ENCODE measurements at places on chromosomes 5 and 9. TPM values are rescaled to one million over a fixed set of nuclear protein-coding genes. Genes with fewer than 3 reads are reported as not detected.

Gene HSD17B4
- total RNA-seq: 74.8 TPM

Gene PRPF4
- 34.6 TPM for total RNA-seq

- no peaks in the 10 kb centered on the region for H3K27me3 ChIP-seq
- no peak overlapping the region for H3K27ac ChIP-seq
- no peaks in the 10 kb centered on the region for H3K4me1 ChIP-seq
These were observed 284.5 kb downstream of the SPOCK1 start for GRCh38 chr5:137214446-137215189.

DNA sequence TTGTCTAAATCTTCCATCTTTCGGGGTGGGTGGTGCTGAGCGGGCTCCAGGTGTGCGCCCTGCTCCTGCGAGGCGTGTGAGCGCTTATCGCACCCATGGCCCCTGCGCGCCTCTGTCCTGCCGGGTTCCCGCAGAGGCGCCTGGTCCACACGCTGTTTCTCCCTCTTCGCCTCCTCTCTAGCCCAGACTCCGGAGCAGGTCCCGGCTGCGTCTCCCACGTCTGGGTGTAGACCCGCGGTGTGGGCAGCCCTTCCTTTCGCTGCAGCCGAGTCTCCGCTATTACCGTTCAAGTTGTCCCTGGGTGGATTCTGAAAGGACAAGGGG is 40.5 kb upstream of the PLEKHG4B start:
- H3K4me1 ChIP-seq: no peaks in the 10 kb centered on the region
- H3K27ac ChIP-seq: no peak overlapping the region
- DNase-seq: no peak
- no peaks in the 10 kb centered on the region for H3K36me3 ChIP-seq

GRCh38 chr9:79809931-79810330 is 238.2 kb downstream of the TLE4 start:
- no peaks in the 10 kb centered on the region for H3K36me3 ChIP-seq
- H3K4me3 ChIP-seq: no peak overlapping the region
- H3K4me1 ChIP-seq: no peaks in the 10 kb centered on the region
